ENCODE measurements at places on chromosomes 12 and 14.

DNA sequence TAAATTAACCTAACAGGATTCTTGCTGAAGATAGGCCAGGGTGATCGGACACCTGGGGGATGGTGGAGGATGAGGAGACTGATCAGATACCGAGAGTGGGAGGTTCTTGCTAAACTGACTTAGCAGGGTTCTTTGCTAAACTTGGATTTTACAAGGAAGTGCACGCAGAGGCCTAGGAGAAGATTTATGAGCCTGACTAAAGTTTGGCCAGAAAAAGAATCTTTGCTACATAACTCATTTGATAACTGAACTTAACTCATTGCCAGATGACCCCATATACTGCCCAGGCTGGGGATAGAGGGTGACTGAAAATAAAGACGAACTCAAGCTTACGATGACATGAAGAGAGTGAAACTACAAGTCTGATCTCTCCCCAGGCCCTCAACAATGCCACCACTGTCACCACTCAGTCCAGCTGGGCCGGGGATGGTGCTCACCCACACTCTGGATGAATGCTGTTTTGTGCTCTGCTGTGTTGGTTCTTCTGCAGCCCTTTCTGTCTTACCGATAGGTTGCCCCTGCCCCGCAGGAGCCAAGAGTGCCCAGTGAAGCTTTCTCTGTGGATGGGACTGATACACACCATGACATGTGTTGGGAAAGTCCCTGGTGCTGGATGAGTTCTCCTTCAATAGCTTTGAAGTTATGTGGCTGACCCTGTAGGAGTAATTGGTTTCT, 29.0 kb downstream of the PPFIBP1 start:
- DNase-seq: no peak

DNA sequence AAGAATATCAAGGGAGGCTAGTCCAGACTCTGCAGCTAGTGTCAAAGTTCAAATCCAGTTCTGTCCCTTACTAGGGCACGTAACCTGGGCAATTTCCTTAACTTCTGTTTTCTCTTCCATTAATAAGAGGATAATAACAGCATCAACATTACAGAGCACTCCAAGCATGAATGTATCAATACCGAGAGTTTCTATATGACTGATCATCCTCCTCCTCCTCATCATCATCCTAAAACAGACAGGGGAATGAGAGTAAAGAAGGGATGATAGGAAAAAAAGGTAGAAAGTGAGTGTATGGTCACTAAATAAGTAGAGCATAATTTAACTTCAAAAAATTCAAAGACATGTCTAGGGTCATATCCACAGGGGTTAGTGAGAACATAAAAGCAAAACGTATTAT, 171.4 kb downstream of the NDUFA12 start:
- no peak for DNase-seq

- no peak for DNase-seq
Observed at GRCh38 chr12:15180325-15180724, 40.9 kb downstream of the RERG start.

GRCh38 chr12:109186993-109187653, 70.7 kb downstream of the ACACB start:
- DNase-seq: no peak

DNA sequence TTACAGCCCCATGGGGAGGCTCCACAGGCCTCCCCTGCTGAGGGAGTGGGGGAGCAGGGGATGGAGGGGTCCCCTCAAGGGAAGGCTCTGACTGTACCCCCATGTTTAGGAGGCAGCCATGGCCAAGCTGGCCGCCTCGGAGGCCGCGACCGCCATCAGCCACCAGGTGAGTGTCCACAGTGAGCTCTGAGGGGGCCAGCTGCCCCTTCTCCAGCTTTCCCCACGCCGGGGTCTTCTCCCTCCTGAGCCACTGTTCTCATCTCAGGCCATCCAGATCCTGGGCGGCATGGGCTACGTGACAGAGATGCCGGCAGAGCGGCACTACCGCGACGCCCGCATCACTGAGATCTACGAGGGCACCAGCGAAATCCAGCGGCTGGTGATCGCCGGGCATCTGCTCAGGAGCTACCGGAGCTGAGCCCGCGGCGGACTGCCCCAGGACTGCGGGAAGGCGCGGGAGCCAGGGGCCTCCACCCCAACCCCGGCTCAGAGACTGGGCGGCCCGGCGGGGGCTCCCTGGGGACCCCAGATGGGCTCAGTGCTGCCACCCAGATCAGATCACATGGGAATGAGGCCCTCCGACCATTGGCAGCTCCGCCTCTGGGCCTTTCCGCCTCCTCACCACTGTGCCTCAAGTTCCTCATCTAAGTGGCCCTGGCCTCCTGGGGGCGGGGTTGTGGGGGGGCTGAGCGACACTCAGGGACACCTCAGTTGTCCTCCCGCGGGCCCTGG, 13.6 kb downstream of the ACADS start:
- no peak for DNase-seq

Measured in small intestine (tissue), 16 donors.